Fibroblast of skin of left quadriceps (primary cell): ENCODE measurements at places on chromosomes 7 and 10.

- no peak for DNase-seq
Observed at GRCh38 chr10:94439275-94439861, 37.0 kb downstream of the TBC1D12 start.

- DNase-seq, result no peak
Observed at GRCh38 chr7:151064993-151065392, 5.6 kb downstream of the SLC4A2 start.

GRCh38 chr10:69516316-69516715 lies 56.9 kb downstream of the NEUROG3 start:
- DNase-seq, result no peak

- DNase-seq, result no peak
Observed at GRCh38 chr7:50641442-50642405, 76.5 kb upstream of the DDC start.

DNA sequence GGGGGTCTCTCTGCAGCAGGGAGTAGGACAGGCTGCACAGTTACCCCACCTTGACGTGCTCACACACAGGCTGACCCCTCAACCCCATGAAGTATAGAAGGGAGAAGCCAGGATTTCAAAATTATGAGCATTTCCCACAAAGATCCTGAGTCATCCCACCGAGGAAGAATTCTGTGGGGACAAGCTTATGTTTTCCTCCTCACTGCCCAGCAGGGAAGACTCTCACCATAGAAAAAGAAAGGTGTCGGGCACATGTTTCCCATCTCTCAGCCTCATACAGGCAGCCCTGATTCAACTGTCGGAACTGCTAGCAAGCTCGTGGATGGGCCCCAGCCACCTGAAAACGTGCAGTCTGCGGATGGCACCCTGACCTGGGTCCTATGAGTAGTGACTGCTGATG lies 499.7 kb upstream of the MKI67 start:
- DNase-seq, result no peak

- DNase-seq, result no peak
Observed at GRCh38 chr7:3453398-3453797, 152.3 kb downstream of the SDK1 start.

DNA sequence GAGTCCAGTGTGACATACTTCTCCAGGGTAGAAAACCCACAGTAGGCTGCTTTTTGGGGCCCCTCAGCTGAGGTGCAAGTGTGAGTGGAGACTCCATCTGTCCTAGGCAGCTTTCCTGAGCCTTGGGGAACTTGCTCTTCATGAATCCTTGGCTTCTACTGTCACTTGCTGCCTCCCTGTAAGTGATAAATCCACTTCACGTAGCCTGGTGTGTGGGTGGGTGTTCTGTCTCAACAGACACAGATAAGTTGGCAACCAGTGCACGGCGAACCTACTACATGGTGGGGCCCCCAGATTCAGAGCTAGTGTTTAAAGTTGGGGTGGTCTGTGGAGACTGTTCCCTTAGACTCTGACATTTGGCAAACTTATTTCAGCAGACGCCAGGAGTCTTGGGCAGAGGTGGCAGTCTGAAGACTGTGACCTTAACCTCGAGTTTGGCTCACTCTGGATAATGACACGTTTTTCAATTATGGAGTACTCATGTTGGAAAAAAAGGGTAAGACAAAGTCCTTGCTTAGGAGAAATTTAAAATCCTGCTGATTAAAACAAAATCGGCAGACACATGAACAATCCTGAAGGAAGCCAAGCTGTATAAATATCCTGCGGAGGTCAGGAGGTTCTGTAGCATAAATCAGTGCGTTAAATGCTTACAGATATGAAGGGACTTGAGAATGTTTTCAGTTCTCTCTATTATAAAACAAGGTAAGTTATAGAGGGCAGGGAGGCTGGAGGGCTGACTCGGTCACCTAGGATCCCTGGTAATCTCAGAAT lies 376.9 kb downstream of the PHTF2 start:
- no peak for DNase-seq

- DNase-seq, result no peak
Observed at GRCh38 chr10:101683276-101683675, 11.7 kb downstream of the FBXW4 start.

DNA sequence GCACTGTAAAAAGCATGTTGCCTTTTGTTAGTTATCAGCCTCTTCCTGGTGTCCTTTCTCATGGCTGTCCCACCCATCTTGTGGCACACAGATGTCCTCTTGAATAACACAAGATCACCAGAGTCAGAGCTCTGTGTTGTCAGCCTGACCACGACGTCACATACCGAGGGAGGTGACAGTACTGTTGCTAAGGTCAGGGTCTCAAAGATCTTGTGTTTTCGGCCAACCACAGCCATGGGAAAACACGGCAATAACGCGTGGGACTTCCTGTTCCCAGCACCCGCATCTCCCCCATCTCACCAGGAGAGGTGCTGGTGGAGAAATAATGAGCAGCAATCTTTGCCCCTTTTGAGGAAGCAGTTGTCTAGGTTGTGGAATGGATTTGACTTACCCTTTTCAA lies 40.4 kb downstream of the NPVF start:
- no peak for DNase-seq

GRCh38 chr7:108157606-108158335 lies 27.6 kb upstream of the LAMB4 start:
- no peak for DNase-seq

DNA sequence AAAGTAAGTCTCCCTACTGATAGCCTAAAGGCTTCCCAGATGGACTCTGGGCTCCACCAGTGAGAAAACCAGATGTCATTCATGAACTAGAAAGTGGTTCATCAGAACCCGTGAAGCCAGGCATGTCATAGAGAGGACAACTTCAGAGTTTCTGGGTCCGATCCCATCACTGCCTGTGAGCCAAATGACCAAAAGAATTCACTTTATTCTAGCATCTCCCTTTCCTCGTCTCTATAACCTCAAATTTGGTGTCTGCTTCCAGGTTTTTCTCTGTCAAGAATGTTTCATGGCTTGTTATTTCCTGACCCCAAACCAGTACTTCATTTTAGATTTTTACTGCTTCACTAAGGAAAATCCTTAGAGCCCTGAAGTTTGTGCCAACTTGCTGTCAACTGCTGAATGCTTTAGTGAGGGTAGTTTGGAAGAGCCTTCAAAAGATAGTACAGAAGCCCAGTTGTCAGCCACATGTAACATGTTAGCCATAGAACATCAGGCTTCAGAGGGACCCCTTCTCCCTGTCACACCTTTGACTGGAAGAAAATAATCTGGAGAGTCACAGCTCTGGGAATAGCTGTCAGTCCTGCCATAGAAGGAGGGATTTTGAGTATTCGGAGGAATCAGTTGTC lies 34.0 kb downstream of the ITGB8 start:
- no peak for DNase-seq

DNA sequence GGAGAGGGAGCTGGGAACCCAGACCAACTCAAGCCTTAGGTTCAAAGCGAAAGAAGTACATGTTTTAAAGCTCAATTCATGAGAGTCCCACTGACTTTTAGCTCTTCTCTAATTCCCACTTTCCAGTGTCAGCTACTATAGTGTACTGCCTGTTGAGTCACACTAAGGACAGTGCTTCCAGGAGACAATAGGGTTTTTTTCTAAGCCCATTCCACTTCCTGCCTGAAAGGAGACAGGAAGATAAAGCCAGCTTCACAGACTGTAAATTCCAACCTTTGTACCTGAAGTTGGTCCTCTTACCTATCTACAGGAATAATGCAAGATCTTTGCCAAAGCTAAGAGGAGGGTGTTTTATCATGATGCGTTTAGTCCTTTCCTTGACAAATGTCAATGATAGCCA lies 4.4 kb downstream of the MSRB2 start:
- DNase-seq, result no peak

DNA sequence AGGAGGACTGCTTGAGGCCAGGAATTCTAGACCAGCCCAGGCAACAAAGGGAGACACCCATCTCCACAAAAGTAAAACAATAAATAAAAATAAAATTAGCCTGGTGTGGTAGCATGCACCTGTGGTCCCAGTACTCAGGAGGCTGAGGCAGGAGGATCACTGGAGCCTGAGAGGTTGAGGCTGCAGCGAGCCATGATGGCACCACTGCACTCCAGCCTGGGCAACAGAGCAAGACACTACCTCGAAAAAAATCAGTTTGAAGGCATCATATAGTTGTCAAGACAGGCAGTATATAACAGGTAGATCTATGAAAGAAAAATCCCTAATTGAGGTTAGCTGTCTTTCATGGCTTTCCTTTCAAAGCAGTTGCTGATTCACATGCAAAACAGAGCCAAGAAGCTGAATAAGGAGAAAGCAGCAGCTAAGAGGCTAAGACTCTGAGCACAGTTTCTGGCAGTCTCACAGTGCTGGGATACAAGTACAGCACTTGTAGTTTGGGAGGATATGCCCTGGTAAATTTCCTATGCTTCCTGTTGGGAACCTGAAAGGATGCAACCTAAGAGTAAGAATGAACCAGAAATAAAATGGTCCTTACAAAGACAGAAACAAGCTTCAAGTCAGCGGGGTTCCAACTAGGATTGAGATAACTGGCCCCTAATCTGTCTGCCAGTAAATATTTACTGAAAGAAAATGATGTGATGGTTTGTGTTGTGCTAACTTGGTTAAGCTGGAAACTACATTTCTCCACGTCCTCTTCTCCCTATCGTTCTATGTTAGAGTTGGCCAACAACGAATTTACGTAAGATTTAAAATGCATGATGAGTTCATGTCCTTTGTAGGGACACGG lies 368.5 kb upstream of the HPS1 start:
- no peak for DNase-seq

GRCh38 chr10:131204406-131205152 lies 106.9 kb downstream of the TCERG1L start:
- no peak for DNase-seq

- no peak for DNase-seq
Observed at GRCh38 chr10:51743146-51743545, 43.8 kb upstream of the CSTF2T start.

- DNase-seq, result no peak
Observed at GRCh38 chr10:32402499-32402898, 43.4 kb upstream of the CCDC7 start.

DNA sequence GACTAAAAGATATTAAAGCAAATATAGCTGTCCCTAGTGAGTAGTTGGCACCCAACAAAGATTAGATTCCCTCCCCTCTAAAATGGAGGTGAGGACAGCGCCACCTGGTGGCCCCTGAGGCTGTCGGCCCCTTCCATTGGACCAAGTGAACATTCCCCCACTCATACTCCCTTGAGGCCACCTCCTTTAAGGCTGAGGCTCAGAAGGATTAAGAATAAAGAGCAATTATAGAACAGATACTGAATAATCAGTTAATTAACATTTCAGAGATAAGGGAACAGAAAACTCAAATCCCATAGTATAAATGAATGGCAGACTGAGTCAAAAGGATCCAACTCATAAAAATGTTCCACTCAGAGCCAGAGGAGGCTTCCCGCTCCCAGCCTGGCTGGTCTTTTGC lies 130.4 kb upstream of the GHITM start:
- DNase-seq, result no peak

DNA sequence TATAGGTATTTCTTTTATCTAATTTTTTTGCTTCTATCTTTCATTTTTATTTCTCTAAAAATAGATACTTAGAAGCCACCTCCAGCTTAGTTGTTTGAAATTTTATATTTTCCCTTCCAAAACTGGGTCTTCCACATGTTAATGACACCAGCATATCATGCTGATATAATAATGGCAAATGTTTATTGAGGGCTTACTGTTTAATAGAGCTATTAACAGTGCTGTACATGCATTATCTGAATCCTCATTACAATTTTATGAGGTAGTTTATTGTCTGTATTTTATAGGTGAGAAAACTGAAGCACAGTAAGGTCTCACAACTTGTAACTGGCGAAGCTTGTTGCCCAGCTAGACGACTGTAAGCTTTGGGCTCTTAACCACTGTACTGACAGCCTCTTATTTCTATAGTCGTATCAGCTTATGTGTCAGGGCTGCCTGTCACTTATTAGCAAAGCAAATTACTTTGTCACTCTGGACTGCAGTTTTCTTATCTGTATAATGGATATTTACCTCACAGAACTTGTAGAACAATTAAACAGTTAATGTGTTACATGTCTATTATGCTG lies 51.2 kb downstream of the ANKIB1 start:
- DNase-seq, result no peak

DNA sequence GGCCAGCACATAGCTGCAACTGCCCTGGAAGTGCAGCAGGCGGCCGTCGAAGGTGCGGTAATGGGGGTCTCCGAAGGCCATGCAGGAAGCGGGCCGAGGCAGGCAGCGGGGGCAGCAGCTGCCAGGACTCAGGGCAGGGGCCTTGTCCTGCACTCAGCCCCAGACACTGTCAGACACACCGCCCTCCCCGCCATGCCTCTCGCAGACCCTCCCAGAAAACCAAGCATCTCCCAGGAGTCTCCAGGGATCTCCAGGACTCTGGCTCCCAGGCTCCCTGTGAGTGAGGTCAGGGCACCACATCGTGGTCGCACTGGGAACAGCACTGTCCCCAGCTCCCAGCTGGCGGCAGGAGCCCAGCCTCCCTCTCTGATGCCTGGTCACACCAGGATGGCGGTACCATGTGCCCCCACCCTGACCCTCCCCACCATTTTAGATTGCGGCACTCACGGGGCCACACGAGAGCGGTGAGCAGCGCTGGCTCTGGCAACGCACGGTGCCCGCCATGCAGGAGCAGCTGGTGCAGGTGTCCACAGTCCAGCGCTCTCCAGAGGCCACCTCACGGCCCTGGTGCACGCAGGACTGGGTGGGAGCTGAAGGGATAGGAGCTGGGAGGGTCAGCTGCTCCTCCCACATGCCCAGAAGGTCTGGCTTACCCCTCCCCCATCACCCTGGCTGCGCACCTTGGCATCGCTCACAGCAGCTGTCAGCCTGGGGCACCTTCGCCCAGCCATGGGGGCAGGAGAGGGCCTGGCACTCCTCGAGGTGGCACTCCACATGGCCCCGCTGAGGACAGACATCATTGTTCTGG lies 17.5 kb downstream of the ATP6V1F start:
- peak; percentile 28 for DNase-seq

GRCh38 chr10:64215088-64215487 lies 693.9 kb downstream of the REEP3 start:
- no peak for DNase-seq

DNA sequence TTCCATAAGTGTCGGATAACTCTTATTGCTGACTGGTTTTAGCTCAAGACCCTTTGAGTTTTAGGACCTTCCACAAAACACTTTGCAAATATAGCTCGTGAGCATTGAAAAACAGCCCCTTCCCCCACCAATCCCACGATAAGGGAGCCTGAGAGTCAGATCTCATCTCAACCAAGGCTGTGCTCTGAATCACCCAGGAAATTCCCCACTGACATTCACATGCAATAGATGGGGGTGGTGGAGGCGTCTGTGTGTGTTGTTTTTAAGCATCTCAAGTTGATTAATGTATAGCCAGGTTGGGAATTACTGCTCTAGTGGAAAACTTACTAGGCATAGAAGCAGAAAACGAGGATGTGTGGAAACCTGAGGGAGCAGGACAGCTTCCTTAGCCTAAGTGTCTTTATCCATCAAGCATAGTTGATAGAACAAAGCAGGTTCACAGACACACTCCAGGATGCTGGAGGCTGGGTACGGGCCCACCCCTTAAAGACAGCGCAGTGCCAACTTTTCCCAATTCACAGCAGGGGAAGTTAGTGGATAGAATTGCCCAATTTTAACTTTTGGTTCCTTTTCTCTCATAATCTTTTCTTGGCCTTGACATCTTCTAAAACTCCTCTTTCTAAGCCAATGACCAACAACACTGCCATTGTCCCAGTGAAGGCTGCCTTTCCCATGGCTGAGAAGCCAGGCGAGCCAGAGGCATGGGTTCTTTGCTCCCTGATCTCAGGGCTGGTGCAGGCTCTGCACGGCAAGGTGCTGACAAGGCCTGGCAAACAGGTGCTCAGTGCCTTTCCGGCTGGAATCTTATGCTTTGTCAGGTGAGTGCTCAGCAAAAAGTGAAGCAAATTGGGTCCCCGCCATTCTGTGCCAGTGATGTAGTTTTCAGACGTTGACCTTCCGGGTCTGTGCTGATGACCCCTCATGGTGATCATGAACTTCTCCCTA lies 98.5 kb upstream of the INSIG1 start:
- peak; percentile 55 for DNase-seq
